Aorta (tissue), 5 donors: ENCODE measurements at places on chromosomes 11 and 22.

- H3K27ac ChIP-seq, result no peak overlapping the region
- H3K4me3 ChIP-seq, result no peak overlapping the region
- no peak for DNase-seq
Measured at GRCh38 chr11:11481371-11481770, 128.3 kb upstream of the CSNK2A3 start.

GRCh38 chr11:113885897-113886296, 10.5 kb upstream of the USP28 start:
- no peaks in the 10 kb centered on the region for H3K36me3 ChIP-seq
- no peak overlapping the region for H3K4me3 ChIP-seq
- no peak overlapping the region for H3K27ac ChIP-seq
- no peaks in the 10 kb centered on the region for H3K27me3 ChIP-seq

DNA sequence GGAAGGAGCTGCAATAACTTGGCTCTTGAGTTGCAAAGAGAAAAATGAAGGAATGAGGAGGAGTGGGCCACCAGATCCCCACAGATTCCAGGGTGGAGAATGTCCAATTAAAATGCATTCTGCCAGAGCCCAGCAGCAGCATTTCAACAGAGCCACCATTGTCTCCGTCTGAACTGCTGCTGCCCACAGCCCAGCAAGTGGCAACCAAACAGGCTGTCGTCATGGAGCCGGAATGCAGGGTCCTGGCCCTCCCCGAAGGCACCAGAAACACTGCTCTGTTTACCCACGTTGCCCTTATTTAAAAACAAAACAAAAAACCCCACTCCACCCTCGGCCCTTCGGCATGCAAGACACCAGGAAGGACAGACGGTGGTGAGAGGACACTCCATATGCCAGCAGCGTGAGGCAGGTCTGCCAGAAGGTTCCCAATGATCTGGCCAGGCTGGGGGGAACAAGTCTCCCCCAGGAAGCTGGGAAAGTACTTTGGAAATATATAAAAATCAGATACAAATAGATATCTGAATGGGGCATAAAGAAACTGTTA, 32.5 kb downstream of the PLEKHA7 start:
- H3K4me3 ChIP-seq, result no peak overlapping the region
- no peak for DNase-seq
- no peaks in the 10 kb centered on the region for H3K4me1 ChIP-seq
- H3K27me3 ChIP-seq, result no peaks in the 10 kb centered on the region

GRCh38 chr22:34973926-34974325, 92.0 kb upstream of the ISX start:
- no peaks in the 10 kb centered on the region for H3K36me3 ChIP-seq
- no peak overlapping the region for H3K27ac ChIP-seq
- no peaks in the 10 kb centered on the region for H3K4me1 ChIP-seq
- H3K4me3 ChIP-seq, result no peak overlapping the region
